ENCODE measurements at places on chromosomes 1 and 21.

DNA sequence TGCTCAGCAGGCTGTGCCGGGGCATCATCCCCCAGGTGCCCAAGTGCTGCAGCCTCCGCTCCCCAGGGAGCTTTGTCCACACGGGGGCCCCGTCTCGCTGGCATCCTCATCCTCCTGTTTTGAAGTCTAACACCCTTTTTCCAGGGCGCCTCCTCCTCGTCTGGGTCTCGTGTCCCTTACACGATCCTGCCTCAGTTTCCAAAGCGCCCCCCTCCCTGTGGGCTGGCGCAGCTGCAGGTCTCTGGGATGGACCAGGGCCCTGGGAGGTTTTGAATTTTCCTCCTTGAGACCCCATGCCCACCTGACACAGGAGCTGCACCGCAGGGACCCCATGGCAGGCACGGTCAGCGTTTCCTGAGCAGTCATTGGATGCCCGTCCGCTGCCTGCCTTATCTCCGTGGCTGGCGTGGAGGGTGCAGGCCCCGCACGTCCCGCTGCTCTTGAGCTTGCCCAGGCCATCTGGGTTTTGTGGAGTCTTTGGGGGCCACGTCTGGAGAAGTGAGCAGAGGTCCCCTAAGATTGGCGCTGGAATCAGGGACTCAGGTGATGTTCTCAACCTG, 37.4 kb upstream of the DIP2A start:
- no peak for DNase-seq

GRCh38 chr1:33099290-33100118, 18.6 kb downstream of the AZIN2 start:
- DNase-seq, result peak; percentile 96

- DNase-seq, result no peak
Measured at GRCh38 chr1:228308085-228308601, 98.5 kb downstream of the TRIM11 start.

DNA sequence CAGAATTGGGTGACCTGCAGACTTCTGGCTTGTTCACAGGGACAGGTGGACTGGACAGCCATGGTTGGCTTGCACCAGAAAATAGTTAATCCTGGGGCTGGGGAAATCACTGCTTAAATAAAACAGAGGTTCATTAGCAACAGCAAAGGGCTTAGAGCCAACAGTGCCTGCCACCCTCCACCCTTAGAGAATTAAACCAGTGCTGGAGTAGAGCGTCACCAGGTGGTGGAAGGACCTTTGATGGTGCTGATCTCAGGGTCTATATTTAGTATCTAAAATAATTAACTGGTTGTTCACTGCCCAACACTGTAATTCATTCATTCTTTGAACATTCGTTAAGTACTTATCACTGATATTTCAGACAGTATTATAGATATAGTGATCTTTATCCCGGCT, 34.7 kb upstream of the PDE9A start:
- DNase-seq, result no peak

DNA sequence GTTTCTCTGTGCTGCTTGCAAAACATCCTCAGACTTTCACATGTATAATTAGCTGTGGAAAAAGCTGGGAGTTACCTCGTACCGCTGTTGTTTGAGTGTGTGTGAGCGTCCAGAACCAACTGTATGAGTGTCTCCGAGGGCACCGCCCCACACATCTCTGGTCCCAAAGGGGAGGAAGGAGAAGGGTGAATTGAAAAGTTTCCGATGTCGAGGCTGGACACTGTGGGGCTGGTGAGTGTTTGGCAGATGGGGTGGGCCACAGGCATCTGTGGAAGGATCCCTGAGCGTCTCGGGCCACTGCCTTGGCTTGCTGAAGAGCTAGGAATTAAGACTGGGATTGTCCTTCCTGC, 1.2 kb downstream of the ATP2B4 start:
- no peak for DNase-seq

DNA sequence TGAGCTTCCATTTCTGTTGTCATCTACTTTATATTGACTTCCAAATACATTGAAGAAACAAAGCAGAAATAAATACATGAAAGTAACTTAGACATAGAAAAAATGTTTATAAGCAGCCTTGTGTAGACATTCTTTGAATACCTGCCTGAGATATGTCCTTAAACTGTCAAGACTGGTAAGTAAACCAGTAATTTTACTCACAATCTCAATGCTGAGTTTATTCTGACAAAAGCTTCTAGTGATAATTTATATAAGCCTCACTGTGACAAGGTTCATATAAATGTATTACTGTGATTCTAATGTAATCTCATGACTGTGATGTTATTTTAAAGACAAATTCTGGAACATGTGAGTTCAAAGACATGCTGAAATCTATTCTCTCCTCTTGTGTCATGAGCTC, 516.7 kb upstream of the B3GALT2 start:
- no peak for DNase-seq

Data from hematopoietic multipotent progenitor cell (in vitro differentiated cells).